ENCODE measurements at places on chromosomes 4 and X.

DNA sequence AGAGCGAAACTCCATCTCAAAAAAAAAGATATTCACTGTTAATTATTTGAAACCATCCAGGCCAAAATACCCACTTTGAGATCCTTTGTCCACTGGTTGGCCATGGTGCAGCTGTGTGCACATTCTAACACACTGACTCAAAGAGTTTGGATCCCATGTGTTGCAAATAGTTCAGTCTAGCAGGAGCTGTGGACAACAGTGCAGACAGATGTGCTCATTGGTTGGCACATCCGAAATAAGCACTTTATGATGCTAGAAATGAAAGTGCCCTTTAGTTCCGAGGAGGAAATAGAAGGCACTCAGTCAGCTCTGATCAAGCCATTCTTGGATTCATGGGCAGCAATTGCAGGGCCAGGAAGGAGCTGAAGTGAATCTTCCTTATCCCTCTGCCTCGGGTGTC, 63.0 kb upstream of the TMEM150C start:
- no peak for DNase-seq

- DNase-seq: no peak
These were observed 163.9 kb downstream of the HS3ST1 start for GRCh38 chr4:11264841-11265240.

DNA sequence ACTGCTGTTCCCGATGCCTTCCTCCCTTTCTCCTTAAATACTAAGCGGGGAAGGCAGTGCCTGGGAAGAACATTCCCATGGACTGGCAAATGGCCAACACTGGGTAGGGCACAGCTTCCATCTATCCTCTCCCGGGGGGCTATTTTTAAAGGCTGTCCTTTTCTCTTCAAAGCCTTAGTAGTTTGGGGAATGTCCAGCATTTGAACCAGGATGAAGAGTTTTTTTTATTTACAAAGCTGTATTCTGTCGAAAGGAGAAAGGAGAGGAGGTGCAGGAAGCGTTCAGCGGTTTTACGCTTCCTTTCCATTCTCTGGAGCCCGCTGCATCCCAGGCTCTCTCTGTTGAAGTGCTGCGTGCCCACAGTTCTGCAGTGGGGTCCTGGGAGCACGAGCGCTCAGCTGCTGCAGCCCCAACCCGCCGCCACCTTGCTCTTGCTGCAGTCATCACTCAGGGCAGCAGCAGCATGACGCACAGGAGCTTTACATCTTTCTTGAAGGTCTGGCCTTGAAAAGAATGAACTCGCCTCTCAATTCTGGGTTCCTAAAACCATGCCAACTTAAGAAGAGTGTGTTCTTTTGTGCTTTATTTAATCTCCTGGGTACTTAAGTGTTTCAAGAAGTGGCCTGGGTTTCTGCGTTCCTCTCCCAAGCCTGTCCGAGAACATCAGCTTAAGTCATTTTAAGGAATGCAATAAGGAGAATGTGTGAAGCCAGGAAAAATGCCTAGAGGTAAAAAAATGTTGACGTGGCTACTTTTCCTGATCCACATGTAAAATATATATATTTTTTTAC, 427.2 kb downstream of the MAPK10 start:
- no peak for DNase-seq

DNA sequence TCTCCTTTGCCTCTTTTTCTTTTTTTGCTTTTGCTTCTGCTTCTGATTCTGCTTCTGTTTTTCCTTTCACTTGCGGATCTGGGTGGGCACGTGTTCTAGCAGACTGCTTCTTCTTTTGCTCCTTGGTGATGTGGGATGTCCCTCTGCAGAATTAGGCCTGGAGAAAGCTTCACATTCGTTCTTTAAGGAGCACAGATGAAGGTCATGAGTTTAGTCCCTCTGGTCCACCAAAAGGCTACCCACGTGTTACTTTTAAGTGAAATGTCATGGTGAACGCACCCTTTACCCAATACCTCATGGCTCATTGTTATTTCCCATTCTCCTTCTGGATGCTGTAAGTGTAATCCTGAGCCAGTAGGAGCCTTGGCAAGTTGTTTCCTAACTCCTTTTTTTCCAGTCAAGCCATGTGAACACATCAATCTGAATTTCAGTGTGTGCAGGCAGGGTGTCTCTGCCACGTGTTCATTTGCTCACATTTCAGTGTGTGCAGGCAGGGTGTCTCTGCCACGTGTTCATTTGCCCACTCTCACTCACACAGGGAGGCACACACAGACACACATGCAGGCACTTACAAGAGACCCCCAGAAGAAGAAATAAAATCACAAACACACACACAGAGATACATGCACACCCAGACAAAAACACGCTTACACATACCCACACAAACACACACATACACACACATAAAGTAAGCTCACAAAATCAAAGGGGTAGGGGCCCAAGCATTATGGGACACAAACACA, 36.9 kb downstream of the NBDY start:
- no peak for DNase-seq

- DNase-seq: peak; percentile 15
These were observed 57.2 kb upstream of the BEX4 start for GRCh38 chrX:103157496-103158316.

DNA sequence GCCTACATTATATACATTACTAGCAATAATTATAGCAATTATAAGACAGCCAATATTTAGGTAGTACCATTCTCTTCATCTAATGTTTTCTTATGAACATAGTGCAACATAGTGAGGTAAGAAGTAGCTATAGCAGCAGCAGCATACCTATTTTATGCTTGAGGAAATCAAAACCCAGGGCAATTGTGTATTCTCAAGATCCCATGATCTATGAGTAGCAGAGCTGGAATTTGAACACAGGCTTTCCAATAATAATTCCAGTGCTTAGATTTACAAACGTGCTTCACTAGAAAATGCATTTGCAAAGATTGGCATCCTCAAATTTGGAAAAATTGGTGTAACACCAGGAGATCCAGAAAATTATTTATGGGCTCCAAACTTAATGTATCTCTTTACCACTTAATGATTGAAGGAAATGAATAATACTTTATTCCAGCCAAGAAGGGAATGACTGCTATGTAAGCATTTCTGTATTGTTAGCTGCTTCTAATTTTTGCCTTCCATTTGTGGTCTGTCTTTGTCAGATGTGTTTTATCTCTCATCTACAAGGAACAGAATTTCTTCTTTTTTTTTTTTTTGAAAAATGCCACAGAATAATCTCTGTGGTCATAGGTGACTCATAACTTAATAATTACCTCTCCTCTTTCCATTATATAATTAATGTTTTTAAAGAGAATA, 451.1 kb downstream of the ARAP2 start:
- DNase-seq: no peak

DNA sequence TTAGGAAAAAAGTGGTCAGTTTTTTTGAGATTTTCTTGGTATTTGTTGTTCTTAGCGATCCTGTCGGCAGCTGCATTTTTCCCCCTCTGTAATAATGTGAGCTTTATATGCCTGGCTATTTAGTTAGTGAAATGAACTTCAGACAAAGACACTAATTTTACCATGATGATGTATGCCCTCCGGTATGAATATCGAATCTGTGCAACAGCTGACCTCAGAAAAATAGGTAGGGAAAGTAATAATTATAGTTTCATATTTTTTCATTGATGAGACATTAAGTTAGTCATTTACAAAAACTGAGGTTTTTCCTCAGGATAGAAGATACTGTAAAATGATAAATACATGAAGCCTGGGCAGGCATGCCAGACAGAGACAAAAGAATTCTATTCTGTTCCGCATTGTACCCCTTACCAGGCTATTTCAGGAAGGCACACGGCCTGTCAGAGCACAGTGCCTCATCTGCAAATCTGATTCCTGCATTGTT, 155.8 kb downstream of the SHROOM3 start:
- no peak for DNase-seq

GRCh38 chr4:110130576-110131358, 67.6 kb downstream of the ELOVL6 start:
- DNase-seq: no peak

DNA sequence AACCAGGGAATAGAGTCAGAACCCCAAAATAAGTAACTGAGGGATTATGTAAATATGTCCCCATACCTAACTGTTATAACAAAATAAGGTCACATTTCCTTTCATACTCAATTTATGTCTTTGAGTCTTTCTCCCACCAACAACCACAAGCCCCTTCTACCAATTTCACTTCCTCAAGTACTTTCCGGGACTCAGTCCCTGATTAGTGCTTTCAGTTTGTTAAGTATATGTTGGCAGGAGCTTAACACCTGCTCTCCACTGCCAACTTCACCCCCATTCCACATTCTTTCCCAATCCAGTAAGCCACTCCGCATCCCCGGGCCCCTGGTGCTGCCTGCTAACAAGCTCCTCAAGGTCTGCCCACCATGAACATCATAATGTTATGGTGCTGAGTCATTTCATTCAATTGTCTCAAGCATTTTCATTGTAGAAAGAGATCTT, 71.3 kb upstream of the SPRY1 start:
- no peak for DNase-seq

DNA sequence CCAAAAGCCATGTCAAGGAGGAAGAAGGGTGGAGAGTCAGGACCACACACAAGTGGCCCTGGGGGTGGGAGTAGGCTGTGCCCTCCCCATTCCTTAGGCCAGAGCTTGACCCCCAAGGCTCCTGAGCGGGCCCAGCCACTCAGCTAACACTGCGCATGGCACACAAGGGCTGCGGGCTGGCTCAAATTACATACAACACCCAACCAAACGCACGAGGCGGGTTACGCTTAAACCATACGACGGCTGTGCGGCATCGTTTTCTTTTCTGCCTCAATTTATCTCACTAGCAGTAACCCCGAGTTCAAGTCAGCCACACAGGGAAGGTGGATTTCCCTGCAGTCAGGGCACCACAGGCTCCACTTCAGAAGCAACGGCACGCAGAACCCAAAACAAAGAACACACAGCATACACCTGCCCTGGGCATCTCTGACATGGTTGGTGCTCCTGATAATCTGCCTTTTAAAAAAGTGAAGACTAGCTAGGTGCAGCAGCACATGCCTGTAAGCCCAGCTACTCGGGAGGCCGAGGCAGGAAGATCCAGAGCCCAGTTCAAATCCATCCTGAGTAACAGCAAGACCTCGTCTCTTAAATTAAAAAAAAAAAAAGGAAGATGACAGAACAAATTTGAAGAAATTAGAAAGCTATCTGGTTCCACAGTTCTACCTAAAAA, 2.9 kb downstream of the GAK start:
- DNase-seq: no peak

- no peak for DNase-seq
These were observed 26.1 kb upstream of the SULT1B1 start for GRCh38 chr4:69786547-69786946.

Data from activated CD4-positive, alpha-beta T cell treated with anti-CD3 and anti-CD28 coated beads for 48 hours (primary cell).